ENCODE measurements at places on chromosomes 16 and 17.

DNA sequence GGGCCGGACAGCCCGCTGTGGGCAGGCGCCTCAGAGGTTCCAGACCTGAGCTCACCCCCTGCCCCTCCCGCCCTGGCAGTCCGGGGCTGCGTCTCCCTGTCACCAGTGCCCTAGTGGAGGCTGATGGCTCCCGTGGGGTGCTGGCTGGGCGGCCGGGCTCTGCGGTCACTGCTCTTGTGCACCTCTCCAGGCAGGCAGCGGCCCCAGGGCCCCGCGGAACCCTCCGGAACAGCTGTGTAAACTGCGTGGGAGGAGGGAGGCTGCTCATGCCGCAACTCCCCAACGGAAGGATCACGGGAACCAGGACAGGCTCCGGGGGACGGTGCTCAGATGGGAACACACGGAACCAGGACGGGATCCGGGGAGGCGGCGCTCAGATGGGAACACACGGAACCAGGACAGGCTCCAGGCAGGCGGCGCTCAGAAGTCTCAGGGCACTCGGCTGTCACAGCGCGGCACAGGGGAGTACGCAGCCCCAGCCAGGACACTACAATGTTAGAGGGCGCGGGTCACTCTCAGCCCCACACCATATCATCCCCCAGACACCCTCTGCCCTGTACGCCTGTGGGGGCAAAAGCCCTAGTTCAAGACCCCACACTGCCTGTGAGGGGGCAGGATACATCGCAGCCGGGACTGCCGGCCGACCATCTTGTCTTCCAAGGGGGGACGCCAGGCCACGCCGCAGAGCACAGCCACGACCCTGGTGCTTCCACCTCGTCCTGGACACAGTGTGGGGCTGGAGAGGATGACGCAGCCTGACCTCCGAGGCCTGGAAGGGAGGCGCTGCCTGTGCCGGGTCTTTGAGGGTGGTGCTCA lies 74.0 kb upstream of the GNG13 start:
- DNase-seq = no peak

GRCh38 chr17:11869680-11870394 lies 127.4 kb downstream of the ZNF18 start:
- DNase-seq = no peak

DNA sequence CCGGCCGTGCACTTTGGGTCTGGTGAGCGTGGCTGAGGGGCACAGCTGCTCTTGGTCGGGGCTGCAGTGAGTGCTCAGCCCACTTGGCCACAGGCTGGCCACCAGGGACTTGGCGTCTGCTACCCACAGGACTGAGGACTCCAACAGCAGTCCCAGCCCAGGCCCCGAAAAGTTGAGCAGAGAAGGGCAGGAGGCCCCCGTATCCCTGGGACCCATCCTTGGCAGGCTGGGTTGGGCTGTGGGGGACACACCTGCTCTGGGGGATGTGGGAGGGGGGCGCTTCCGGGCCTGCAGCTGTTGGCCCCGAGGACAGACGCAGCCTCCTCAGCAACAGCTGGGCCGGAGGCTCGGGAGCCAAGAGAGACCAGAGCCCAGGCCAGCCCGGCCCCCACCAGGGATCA lies 19.4 kb upstream of the SSTR5 start:
- no peak for DNase-seq

- DNase-seq = no peak
These were observed 20.4 kb downstream of the TBX2 start for GRCh38 chr17:61420052-61420451.

- DNase-seq = no peak
These were observed 9.2 kb upstream of the ATMIN start for GRCh38 chr16:81026429-81026828.

DNA sequence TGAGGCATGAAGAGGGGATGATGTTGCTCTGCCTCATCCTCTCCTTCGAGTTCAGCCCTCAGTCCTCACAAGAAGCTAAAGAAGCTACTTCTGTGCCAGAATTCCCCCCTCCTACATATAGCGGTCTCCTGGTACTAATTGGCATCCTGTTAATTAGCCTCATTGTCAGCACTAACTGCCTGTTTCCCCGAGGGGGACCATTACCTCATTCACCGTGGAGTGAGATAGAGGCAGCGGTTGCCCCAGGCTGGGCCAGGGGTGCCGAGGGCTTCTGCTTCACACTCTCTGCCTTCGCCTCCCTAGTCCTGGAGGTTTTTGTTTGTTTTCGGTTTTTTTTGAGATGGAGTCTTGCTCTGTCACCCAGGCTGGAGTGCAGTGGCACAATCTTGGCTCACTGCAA lies 5.7 kb upstream of the MINK1 start:
- DNase-seq = no peak

GRCh38 chr16:84699712-84700445 lies at the start of gene USP10:
Gene USP10 (plus strand): TSS chr16:84700000. CDS start chr16:84700091, 91 bp downstream.
- peak; percentile 44 for DNase-seq

DNA sequence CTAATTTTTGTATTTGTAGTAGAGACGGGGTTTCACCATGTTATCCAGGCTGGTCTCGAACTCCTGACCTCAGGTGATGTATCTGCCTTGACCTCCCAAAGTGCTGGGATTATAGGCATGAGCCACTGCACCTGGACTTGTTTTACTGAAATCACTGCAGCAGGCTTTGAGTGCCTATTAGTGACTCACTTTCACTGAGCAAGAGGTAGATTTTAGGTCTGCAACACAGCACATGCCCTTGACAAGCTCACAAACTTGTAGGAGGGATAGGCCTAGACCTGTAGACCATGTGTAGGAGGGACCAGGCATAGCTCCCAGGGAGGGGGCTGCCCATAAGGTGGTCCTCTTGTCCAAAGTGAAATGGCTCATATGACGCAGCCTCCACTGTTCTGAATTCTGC lies 27.0 kb upstream of the RPTOR start:
- DNase-seq = no peak

GRCh38 chr17:78000341-78000740 lies 41.8 kb downstream of the TNRC6C start:
- DNase-seq = no peak

GRCh38 chr17:29168079-29168758 lies 12.0 kb downstream of the MYO18A start:
- DNase-seq = no peak

DNA sequence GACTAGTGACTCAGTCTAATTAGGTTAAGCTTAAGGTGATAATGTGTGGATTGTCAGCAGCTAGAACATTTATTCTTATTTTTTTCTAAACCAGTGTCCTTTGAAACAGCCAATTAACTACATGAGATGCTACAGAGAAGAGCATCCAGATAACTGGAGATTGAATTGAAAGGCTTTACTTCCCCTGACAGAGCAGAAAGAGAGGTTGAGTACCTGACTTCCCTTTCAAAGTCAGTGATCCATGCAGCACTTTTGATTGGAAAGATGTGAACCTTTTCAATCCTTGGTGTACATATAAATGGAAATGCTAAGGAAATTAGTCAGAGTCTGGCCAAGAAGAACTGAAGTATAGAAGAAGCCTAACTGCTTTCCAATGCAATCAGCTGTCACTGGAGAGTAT lies 653.8 kb downstream of the CDH8 start:
- no peak for DNase-seq

DNA sequence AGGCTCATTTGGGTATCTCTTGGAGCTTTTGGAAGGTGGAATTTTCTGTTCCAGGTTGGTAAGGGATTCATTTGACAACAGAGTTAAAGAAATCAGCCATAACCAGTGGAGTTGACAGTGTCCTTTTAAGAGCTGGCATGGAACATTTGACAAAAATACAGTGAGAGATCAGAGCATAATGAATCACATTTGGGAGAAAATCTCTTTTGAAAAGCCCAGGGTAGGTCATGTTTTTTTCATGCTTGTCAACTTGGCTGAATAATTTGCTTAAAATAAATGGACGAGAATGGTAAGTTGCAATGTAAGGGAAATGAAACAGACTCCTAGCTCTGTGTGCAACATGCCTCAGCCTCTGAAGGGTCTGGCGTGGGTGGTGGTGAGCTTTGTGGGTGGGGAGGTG lies 235.3 kb upstream of the N4BP1 start:
- DNase-seq = no peak

DNA sequence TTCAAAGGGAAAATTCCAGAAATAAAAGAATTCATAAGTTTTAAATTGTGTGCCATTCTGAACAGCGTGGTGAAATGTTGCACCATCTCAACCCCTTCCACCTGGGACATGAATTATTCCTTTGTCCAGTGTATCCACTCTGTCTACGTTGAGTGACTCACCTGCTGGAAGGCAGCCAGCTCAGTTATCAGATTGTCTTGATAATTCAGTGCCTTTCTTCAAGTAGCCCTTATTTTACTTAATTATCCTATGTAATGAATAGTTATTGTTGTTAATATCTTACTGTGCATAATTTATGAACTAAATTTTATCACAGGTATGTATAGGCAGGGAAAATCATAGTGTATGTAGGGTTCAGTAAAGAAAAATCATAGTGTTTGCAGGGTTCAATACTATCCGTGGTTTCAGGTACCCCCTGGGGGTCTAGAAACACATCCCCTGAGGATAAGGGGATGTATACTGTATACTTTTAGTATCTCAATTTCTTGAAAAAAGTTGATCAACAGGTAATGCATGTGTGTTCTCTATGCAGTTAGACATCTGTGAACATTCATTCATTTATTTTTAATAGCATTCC lies 7.7 kb upstream of the PCTP start:
- no peak for DNase-seq

- no peak for DNase-seq
These were observed 24.4 kb downstream of the SNN start for GRCh38 chr16:11692651-11693050.

DNA sequence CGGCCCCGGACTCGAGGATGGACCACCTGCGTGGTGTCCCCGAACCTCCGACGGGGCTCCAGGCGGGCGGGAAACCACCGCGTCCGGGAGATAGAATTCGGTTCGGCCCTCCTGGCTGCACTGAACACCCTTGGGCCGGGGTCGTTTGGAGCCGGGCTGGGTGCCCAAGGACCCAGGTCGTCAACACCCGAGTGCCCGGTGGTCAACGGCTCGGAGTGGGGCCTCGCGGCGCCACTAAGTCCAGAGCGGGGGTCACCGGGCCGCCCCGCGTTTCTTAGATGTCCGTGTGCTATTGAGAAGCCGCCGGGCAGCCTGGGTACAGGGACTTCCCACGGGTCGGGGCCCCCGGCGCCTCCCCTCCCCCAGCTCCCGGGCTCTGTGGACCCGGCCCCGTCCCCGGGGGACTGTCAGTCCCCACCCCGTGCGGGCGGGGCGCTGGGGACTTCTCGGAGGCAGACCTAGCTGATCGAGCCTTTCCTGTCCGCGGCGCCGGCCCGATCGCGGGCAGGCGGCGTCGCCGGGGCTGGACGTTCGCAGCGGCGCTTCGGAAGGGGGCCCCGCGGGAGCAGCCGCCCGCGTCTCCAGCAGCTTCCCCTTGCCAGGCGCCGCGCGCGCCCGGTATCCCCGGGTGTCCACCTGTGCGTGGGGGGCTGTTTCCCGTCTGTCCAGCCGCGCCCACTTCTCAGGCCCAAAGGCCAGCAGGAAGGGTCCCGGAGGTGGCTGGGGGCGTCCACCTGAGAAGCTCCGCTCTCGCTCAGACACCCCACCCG lies 655 bp upstream of the NPTX1 start:
- DNase-seq = no peak

DNA sequence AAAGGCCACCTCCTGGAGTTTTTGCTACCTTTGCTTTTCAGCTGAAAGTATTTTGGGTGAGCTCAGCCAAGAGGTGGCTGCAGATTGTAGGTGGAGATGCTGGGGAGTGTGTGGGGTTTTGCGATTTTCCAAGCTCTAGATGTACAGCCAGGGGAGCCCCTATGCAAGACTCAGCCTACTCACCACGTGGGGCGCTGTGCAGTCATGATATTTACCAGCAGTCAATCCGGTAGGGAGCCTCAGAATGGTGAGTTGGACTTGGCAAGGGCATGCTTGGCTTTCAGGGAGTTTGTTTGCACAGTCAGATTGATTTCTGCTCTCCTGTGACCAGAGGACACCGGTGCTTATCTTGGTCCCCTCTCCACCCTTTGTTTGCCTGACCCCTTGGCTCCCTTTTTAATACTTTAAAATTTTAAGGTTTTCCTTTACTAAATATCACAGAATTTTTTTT lies 175.3 kb downstream of the UTP18 start:
- no peak for DNase-seq

GRCh38 chr17:42203354-42203753 lies 9.1 kb upstream of the GHDC start:
- no peak for DNase-seq

- no peak for DNase-seq
These were observed 787.4 kb downstream of the KCNJ2 start for GRCh38 chr17:70956726-70957125.

GRCh38 chr17:19748807-19749193 lies 702 bp upstream of the ALDH3A1 start:
- DNase-seq = no peak

DNA sequence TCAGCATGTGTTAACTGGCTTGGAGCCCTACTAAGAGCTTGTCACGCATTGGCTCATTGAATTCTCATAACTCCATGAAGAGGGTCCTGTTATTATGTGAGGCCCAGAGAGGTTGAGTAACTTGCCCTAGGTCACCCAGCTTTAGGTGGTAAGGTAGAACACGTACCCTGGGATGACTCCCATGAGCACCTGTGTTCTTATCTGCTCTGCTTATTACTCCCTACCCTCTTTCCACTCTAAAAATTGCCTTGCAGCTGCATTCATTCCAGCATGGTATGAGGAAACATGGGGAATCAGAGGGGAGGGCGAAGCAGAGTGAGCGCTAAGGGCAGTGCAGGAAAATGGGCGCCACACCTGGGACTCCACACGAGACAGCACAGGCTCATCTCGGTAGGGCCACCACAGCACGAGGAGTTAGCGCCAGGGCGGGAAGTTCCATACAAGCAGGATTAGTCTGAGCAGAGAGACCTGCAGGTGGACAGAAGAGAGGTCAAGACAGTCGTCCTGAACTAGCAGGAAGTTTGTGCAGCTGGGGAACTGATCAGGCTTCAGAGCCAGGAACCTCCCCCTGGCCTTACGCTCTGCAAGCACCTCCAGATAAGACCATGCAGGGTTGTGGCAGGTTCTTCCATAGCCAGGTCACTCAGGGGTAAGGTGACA lies 10.1 kb downstream of the COPZ2 start:
- DNase-seq = no peak

- no peak for DNase-seq
These were observed 196.6 kb upstream of the CIBAR2 start for GRCh38 chr16:85308611-85309540.

- no peak for DNase-seq
These were observed 345.8 kb downstream of the SOX9 start for GRCh38 chr17:72466606-72467005.

GRCh38 chr17:34485999-34486398 lies 93.4 kb upstream of the TMEM132E start:
- no peak for DNase-seq

- no peak for DNase-seq
These were observed 446 bp upstream of the COQ7 start for GRCh38 chr16:19066988-19067348.

DNA sequence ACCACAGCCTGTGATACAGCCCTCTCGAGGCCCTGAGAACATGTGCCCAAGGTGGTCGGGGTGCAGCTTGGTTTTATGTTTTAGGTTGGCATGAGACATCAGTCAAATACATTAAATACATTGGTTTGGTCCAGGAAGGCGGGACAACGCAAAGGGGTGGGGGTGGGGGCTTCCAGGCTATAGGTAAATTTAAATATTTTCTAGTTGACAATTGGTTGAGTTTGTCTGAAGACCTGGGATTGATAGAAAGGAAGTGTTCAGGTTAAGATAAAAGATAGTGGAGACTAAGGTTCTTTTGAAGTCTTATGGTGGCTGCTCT lies 1.2 kb upstream of the ZKSCAN2 start:
- DNase-seq = no peak
